ENCODE measurements at places on chromosomes 11 and 22.

DNA sequence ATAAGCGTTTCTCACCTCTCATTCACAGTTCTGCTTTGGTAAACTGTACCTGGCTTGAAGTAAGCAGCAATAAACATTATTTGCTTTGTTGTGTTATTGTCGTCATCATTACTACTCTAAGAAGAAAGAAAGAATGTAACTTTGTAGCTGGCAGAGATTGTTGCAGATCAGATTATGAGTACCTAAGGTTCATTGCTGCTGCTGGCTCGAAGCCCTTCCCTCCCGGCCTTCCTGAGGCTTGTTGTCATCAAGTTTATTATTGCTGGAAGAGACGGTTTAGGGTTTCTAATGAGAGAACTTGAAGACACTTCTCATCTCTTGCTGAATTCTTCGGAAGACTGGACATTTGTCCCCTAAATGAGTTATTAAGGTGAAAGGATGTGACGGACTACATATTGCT is 101.3 kb downstream of the GRAMD1B start:
- DNase-seq = no peak

- no peak for DNase-seq
Measured at GRCh38 chr11:131822506-131822905, 452.1 kb downstream of the NTM start.

- no peak for DNase-seq
Measured at GRCh38 chr11:131370090-131370751, at the start of gene NTM. NTM (plus strand) TSS chr11:131370615.

GRCh38 chr11:2582946-2583604 is 116.7 kb downstream of the KCNQ1OT1 start:
- no peak for DNase-seq

DNA sequence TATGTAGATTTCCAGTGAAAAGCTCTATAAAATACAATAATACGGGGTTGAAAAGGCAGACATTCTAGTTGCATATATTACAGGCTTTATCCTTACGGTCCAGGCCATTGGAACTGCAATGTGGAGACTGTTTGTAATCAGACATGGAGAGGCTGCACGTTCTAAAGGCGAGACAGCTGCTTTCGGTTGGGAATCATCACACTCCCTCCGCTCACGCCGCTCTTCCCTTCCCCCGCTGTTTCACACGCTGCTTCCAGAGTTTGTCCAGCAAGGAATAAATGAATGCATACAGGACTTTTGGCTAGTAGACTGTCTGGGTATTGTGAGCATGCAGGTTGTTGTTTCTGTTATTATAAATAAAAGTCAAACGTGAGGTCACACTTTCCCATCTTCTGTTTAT is 13.5 kb upstream of the EFCAB6 start:
- no peak for DNase-seq

- no peak for DNase-seq
Measured at GRCh38 chr11:68970921-68971636, 9.7 kb downstream of the MRGPRD start.

DNA sequence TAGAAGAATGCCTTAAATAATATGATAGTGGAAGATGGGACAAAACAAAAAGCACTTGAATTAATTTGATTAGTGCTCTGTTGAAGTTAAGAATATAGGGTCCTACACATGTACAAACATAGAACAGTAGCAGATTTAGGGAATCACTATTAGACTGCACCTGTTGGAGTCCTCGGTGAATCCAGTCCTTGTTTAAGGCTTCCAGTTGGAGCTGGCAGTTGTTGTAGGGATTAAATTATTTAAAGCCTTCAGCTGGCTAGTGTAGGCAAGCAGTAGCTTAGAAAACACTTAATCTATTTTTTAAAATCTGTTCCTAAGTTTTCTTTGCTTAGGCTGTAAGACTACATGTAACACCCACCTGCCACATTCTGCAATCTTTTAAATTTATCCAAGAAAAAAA is 24.5 kb upstream of the CSTF3 start:
- no peak for DNase-seq

DNA sequence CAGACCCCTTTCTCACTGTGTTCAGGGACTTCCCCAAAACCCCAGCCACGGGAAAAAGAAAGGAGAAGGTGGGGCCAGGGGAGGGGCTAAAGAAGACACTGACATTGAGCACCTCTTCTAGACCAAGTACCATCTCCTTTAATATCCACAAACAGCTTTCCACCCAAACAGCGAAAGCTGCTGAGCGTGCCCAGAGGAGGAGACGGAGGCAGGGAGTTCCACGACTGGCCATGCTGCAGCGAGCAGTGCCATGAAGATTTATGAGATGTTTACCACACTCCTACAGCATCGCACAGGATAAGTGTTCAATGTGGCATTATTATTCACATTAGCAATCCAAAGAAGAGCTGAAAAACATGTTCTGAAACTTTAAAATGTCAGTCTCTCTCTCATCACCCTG is 127.4 kb downstream of the LARGE1 start:
- DNase-seq = no peak

DNA sequence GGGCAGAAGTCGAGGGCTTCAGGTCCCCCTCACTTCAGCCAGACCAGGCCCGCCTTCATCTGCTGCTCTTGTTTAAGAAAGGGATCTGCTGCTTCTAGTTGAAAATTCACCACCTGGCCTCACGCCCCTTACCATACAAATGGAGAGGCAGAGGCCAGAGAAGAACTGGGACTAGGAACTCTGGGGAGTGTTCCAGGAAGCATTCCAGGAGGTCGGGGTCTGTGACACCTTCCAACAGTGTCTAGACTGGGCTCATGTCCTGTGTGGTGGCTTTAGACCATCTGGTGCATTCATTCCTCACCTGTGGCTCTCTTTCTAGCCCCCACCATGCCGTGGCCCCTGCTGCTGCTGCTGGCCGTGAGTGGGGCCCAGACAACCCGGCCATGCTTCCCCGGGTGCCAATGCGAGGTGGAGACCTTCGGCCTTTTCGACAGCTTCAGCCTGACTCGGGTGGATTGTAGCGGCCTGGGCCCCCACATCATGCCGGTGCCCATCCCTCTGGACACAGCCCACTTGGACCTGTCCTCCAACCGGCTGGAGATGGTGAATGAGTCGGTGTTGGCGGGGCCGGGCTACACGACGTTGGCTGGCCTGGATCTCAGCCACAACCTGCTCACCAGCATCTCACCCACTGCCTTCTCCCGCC is 12.3 kb downstream of the TSKU start:
- DNase-seq = no peak

DNA sequence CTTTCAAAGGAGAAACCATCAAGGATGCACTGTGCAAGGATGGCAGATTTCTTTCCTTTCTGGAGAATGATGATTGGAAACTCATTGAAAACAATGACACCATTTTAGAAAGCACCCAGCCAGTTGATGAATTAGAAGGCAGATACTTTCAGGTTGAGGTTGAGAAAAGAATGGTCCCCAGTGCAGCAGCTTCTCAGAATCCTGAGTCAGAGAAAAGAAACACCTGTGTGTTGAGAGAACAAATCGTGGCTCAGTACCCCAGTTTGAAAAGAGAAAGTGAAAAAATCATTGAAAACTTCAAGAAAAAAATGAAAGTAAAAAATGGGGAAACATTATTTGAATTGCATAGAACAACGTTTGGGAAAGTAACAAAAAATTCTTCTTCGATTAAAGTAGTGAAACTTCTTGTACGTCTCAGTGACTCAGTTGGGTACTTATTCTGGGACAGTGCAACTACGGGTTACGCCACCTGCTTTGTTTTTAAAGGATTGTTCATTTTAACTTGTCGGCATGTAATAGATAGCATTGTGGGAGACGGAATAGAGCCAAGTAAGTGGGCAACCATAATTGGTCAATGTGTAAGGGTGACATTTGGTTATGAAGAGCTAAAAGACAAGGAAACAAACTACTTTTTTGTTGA is 9.8 kb downstream of the FAM111A start:
- DNase-seq = no peak

GRCh38 chr11:63933459-63933858 is 5.3 kb upstream of the NAA40 start:
- DNase-seq = no peak

DNA sequence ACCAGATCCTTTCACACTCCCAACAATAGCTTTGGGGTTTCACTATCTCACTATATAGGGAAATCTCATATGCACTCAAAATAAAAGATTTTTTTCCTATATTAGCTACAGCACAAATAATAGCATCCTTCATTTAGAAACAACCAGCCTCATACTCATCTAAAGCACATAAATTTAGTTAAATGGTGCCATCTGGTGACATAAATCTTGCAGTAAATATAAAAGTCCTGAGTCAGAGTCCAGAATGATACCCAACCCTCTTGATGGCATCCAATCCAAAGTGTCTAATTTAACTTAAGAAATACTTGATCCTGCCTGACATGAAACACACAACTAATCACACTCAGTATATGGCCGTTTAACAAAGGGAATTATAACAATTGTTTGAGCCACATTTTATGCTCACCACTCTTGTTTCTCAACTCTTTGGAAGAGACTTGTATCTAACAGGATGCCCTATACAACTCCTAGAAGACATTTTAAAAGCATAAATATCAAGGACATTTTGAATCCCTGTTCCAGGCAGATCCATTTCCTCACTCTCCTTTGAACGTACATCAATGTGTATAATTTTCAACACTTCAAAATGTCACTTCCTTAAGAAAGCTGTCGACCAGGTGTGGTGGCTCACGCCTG is 36.2 kb downstream of the DLG2 start:
- peak; percentile 90 for DNase-seq

GRCh38 chr11:65362320-65362931 is 7.9 kb downstream of the TIGD3 start:
- no peak for DNase-seq

- DNase-seq = no peak
Measured at GRCh38 chr11:69515271-69516245, 34.1 kb downstream of the LINC01488 start.

GRCh38 chr11:2540992-2541680 is 96.3 kb downstream of the KCNQ1 start:
- DNase-seq = no peak

GRCh38 chr11:78251083-78251775 is 62.5 kb downstream of the USP35 start:
- DNase-seq = no peak

GRCh38 chr11:114026355-114026754 is 33.2 kb upstream of the ZBTB16 start:
- peak; percentile 37 for DNase-seq

DNA sequence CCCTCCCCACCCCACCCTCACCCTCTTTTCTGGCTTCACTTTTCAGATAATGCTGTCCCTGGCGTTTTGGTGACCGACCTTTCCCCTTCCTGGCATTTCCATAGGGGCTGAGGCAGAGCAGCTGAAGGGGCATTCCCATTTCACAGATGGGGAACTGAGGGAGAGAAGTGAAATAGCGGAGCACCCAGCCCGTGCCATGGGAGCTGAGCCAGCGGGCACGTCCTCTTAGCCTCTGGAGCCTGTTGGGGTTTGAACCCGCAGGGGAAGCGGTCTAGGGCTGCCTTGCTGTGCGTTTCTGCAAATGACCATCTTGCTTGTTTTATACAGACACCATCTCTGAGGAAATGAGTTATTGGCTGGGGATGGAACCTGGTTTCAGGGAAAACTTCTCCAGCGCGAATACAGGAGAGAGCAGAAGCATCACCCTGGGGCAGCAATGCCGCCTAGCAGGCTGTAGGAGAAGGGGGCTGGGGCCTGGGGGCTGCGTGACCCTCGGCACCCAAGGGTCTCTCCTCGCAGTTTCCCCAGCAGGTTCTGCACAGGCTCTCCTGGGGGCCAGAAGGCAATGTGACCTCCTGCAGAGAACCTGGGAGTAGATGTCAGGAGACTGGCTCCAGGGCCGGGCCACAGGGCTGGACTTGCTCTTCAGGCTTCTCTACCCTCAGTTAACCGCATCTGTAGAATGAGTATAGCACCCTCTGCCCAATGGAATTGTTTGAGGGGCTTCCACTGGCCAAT is 1.5 kb downstream of the PTPRJ start:
- peak; percentile 13 for DNase-seq

GRCh38 chr11:876545-876944 is 33.9 kb downstream of the TSPAN4 start:
- no peak for DNase-seq

DNA sequence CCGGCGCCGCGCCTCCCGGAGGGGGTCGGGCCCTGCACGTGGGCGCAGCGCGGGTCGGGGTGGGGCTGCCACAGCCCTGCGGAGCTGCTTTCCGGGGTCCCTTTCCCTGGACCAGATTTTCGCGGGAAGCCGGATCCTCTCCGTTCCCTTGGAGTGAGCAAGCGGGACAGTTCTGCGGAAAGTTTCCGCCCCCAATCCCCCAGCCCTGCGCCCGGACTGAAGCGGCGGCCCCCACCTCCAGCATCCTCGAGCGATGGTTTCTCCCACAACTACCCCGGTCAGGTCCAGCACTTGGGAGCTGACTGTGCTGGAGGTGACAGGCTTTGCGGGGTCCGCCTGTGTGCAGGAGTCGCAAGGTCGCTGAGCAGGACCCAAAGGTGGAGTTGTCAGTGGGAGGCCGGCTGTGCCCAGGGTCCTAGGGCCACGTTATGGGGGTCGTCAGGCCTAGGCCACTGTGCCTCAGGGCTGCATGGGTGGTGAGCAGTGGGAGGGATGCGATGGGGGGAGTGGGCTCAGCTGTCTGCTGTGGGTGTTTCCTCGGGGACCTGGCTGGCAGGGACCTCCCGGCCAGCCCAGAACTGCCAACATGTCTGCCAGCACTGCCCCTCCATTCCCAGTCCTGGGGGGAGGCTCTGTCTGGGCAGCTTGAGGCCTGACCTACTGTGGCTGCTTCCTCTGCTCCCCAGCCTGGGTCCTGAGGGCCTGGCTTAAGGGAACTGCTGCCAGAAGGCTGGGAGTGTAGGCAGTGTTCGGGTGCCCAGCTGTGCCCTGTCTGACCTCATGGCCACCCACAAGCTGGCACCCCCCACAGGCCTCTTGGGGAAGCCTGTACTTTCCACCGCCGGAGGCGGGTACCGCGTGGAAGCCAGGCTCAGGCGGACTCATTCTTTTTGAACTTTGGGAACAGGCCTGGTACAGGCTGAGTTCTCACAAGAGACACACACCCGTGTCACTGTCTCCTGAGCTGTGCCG is 726 bp downstream of the ST3GAL4 start:
- DNase-seq = peak; percentile 52

DNA sequence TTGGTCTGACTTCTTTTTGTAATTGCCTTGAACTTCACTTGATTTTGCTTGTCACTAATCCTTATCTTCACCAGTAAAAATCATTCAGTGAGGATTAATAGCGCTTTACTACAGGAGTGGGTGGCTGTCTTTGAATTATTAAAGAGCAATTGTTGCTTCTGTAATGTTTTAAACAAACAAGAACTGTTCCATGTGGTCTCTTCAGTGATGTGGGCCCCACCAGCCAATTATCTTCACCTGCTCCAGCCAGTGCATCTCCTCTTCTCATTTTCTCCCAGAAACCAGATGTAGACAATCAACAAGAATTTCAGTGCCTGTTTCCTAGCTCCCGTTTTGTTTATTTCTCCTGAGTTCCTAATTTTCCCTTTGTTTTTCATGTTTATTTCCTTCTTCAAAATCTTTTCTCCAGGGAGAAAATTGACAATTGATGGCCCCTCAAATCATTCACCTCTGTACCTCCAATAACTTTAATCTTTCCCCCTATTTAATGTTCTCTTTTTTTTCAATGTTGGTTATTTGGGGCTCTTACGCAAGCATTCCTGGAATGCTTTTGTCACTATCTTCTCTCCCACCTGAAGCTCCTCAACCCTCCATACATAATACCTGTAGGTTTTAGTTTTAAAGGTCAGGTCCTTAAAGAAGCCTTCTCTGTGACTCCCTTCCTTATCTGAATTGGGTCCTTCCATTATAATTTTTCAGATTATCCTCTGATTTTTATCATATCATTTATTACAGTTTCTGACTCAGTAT is 115.1 kb downstream of the ARFGAP2 start:
- peak; percentile 7 for DNase-seq

Data from DMS53 (cell line).